ENCODE measurements at places on chromosomes 11 and 22. TPM values are rescaled to one million over a fixed set of nuclear protein-coding genes. Genes with fewer than 3 reads are reported as not detected.

The SCN2B gene
- 0.48 TPM for total RNA-seq

The ABCC8 gene
- total RNA-seq, result not detected

The NFAM1 gene
- not detected for total RNA-seq

The KRTAP5-7 gene
- not detected for total RNA-seq

The OR51A4 gene
- total RNA-seq, result not detected

The SYTL2 gene
- 11.0 TPM for total RNA-seq

The NLRP14 gene
- under 0.01 TPM for total RNA-seq

The APOA1 gene
- total RNA-seq, result 0.32 TPM

The GRIK4 gene
- not detected for total RNA-seq

The CLDN5 gene
- 11.2 TPM for total RNA-seq

The ART1 gene
- not detected for total RNA-seq

The OSM gene
- 0.13 TPM for total RNA-seq

The PYGM gene
- total RNA-seq, result 2.8 TPM

The SCGB1D1 gene
- total RNA-seq, result not detected

The SLC6A5 gene
- not detected for total RNA-seq

The ANO9 gene
- 0.39 TPM for total RNA-seq

The DDI1 gene
- total RNA-seq, result not detected

The CDC42EP2 gene
- total RNA-seq, result 29.7 TPM

The FXYD2 gene
- total RNA-seq, result not detected

The FAM111B gene
- total RNA-seq, result 5.6 TPM

The LRRC56 gene
- 2.6 TPM for total RNA-seq

The OR52N5 gene
- not detected for total RNA-seq

The MUC6 gene
- not detected for total RNA-seq

The PRCP gene
- total RNA-seq, result 58.2 TPM

The MS4A14 gene
- not detected for total RNA-seq

Data from epithelial cell of alveolus of lung (primary cell).